SHP77 (cell line): ENCODE measurements at places on chromosomes 3 and 15.
A peak's percentile ranks its signal among the peaks of the same experiment; 100 is the strongest.

GRCh38 chr3:52809662-52810377, 15.2 kb downstream of the ITIH3 start:
- peak; percentile 88 for DNase-seq

- peak; percentile 52 for DNase-seq
Observed at GRCh38 chr15:62059816-62060112, 483 bp downstream of the VPS13C start.

DNA sequence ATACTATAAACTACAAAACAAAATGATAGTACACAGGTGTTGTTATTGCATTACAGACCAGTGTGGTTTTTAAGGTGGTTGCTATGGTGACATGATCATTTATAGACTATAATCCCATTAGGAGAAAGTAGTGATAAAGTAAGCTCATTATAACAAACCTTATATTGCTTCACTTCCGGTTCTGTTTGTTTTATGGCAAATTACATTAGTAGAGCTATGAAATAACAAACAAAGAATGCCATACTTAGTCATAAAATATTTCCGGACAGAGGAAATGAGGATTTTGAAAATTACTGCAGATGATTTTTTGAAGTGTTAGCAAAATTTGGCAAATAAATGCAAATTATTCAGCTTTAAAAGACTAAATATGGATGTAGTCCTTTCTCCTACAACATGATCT, 640.4 kb upstream of the ARPP21 start:
- DNase-seq: no peak

- no peak for DNase-seq
Observed at GRCh38 chr3:149702691-149703441, 45.0 kb upstream of the WWTR1 start.

- DNase-seq: no peak
Observed at GRCh38 chr3:12611117-12611516, 52.8 kb downstream of the RAF1 start.

- DNase-seq: no peak
Observed at GRCh38 chr3:194893121-194893987, 207.7 kb downstream of the FAM43A start.

DNA sequence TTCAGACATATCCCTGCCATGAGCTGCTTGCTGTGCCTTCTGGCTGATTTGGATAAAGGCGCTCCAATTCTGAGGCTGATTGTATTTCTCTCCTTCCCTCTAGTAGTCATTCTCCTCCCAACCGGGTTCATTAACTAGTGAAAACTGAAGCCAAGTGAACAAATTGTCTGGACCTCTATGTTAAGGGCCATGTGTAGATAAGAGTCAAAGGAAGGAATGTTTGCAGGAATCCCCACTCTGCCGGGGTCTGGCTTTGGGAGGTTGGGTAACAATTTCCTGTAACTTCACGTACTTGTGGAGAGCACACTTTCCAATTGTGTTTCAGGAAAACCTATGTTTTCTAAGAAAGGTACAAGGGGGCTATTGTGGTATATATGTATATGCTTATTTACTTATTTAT, 38.2 kb upstream of the SUCLG2 start:
- DNase-seq: no peak

GRCh38 chr15:78831229-78832207, 20.3 kb upstream of the ADAMTS7 start:
- no peak for DNase-seq

- DNase-seq: no peak
Observed at GRCh38 chr3:85182975-85183752, 224.4 kb downstream of the CADM2 start.

DNA sequence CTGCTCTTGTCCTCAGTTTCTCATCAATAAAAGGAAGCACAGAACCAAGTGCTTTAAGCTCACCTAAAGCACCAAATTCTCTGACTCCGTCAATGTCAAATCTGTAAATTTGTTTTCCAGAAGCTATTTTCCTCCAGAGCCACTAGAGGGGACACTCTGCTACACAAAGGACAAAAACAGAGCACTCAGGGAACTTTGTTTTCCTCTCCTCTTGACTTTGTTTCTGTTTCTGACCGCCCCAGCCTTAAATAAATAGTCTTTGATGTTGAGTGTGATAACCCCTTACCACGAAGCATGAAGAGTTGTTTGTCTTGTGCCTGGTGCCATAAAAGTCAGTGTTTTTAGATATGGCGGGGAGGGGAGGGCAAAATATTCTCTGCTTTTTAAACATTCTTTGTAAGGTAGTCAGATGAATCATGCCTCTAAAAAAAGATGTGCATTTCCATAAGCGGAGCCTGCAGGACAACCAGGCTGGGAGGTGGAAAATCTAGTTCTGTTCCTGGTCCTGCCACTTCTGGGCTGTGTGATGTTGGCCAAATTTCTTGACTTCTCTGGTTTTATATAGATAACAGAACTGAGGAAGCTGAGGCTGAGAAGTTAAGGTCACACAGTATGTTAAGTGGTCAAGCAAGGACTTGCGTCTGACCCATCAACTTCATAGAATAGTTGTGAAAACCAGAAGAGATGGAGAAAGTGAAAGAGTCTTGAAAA, 7.3 kb upstream of the ZBTB38 start:
- peak; percentile 75 for DNase-seq

DNA sequence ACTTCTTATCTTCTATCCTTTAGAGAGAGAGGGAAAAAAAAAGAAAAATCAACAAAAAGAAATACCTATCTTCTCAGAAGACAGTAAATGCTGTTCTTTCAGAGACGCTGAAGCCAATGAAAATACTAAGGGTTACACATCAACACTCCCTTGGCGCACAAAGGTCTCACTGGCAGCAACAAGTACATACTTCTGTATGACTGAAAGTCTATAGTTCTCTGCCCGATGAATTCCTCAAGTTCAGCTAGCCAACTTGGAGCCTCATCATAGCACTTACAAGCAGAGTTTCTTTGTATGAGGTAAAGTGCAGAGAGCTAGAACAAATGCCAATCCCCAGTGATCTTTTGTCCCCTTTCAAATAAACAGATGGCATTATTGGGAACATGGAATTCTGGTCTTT, 62.7 kb downstream of the CPNE4 start:
- DNase-seq: no peak

DNA sequence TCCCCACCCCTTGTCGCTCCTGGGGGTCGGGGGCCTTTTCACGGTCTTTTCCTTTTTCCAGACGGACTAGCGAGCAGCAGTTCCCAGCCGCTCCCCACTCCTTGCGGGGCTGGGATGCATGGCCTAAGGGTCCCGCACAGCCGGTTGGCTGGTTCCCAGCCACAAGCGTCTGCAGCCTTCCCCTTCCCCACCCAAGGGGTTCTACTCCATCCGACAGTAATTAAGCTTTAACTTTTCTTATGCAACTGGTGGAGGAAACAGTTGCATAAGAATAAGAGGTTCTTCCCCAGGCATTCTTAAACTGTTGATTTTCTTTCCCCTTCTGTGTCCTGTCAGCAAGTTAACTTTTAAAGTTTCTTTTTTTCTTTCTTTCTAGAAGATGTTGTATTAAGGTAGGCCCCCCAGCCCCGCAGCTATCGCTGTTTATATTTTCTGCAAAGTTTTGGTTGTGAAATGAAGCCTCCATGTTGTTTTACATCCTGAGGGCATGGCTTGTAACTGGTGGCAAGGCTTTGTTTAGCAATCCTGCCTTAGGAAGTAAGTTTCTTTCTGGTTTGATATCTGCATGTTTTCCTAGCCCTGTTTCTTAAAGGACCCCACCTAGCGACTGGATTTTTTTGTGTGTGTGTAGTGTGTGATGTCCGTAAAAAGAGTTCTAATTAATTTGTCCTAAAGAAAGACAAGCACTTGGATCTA, 207.5 kb downstream of the ZNF385D start:
- no peak for DNase-seq

DNA sequence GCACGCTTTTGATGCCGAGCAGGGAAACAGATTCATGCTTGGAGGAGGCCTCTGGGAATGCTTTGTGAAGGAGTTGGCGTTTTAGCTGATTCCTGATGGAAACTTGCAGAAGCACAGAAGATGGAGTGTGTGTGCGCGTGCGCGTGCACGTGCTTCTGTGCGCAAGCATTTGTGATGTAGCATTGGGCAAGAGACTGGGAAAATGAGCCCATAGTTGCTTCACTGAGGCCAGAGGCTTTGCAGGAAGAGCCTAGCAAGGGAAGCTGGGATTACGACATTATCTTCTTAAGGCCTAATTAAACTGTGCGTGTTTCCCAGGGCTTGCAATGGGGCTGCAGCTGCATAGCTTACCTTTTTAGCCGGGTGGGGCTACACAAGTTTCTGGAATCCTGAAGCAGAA, 18.1 kb upstream of the AGBL1 start:
- no peak for DNase-seq

GRCh38 chr15:77457905-77458265, 37.2 kb downstream of the HMG20A start:
- no peak for DNase-seq

DNA sequence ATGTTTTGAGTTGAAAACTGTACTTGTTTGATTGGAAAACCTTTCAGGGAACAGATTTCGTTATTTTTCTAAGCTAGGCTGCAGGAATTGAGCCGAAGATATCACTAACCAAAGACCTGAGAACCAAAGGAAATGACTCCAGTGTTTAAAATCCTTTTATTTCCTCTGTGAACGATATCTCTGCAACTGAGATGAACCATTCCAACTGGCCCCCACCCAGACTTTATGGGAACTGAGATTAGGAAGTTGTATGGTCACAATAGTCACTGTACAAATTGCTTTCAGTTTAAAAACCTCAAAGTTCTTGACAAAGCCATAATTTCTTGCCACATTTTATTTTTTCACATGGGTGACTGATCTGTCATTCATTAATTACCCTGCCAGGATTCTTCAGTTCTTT, 232.4 kb downstream of the RBMS3 start:
- no peak for DNase-seq

DNA sequence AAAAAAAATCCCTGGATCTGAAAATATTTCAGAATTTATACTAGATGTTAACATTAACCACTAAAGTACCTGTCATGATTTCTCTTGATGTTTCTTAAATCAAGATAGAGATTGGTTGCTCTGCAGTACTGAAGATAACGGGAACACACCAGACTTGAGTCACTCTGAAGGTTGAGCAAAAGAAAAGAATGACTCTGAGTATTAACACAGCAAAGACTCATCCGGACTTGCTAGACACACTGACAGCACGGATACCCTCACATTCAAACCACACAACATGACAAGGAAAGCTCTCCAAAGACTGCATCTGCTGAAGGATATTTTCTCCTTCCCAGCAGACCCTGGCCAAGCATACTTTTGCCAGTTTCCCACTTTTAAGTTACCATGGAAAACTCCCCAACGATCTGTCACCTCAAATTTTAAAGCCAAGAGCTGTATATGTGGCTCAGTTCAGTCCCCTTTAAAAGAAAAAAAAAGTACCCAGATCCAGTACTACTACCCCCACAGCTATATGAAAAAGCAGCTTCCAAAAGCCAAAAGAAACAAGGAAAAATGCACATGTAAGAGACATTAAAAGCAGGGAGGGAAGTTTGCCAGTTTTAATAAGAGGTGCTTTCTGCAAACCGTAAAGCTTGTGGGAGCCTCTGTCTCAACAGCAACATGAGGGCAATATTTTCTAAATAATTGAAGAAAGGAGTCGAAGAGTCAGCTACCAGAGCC, 8.3 kb downstream of the EOGT start:
- no peak for DNase-seq

DNA sequence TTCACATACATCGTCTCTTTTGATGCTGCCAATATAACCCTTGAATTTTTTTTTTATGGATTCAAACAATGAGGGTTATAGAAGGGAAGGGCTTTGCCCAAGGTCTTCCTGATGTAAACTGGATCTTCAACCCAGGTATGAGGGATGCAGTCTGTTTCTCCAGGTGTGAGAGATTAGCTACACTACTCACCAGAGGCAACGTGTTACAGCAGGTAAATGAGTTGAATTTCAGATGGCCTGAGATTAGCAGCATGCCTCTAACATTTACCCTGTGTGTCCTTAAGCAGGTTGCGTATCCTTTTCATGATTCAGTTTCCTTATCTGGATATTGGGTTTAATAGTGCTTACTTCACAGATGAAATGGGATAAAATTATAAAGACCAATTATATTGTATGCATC, 1.9 kb downstream of the RTP4 start:
- DNase-seq: no peak

DNA sequence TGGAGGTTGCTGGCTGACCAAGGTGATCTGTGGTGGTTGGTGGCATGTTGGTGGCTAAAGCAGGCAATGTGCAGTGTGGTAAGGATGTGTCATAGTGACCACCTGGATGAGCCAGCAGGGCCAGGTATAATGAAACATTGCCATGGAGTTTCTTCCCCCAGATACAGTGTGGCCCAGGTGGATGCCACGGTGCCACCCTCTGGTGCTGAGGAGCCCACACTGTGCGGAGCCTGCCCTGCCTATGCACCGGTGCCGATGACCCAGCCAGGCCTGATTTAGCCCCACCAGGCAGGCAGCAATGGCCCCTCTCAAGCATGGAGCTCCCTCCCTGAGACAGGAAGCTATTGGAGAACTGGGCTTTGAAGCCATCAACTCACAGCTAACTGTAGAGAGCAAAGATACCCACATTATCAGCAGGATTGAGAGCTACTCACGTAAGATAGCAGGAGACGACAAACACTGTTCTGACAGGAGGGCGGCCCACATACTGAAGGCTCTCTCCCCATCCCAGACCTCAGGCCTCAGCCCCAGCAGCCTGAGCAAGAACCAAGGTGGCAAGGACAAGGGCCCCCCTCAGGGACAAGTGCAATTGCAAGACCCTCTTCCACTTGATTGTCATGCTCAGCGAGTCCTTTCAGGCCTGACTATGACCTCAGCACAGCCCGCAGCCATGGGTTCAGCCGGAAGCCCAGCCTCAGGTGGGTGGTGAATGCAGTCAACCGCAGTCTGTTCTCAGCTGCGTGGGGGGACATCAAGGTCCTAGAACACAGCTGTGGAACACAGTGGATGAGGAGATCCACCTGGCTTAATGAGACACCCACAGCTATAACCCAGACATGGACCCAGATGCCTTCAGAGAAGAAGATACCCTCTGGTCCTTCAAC, 82.8 kb upstream of the CDV3 start:
- no peak for DNase-seq

- no peak for DNase-seq
Observed at GRCh38 chr3:117633207-117633606, 923.6 kb downstream of the TUSC7 start.

- DNase-seq: no peak
Observed at GRCh38 chr3:70722018-70722417, 409.6 kb upstream of the MDFIC2 start.

DNA sequence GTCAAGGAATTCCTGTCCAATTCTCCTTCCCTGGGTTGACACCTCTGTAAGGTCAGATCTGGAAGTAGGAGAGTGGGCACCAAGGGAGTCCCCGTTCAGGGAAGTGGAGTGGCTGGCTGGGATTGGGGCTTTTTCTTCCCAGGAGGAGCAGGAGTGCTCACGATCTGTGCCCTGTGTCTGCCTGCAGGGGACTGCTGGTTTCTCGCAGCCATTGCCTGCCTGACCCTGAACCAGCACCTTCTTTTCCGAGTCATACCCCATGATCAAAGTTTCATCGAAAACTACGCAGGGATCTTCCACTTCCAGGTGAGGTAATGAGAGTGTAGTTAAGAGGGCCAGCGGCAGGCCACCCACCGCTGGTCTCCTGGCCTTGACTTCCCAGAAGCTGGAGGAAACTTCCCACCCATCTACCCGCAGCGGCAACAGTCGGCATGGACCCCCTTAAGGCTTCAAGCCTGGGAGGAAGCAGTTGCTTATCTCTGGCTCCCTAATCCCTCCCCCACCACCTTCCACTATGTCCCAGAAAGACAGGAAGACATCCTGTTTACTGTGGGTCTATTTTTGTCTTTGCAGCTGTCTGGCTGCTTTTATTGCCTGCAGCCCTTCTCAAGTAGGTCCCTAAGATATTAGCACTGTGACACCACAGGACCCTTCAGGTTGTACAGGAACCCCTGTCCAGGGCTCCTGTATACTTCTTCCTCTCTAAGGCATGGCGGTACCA, 26.8 kb downstream of the CAPN3 start:
- no peak for DNase-seq
